ENCODE measurements at places on chromosomes 4 and X. TPM values are rescaled to one million over a fixed set of nuclear protein-coding genes. Genes with fewer than 3 reads are reported as not detected.

SSX3 gene
- total RNA-seq = not detected

SLC6A14 gene
- total RNA-seq = not detected

PLAC8 gene
- total RNA-seq = 354 TPM

XPNPEP2 gene
- total RNA-seq = 0.31 TPM

OTC gene
- total RNA-seq = not detected

ZFP92 gene
- 0.63 TPM for total RNA-seq

SFRP2 gene
- not detected for total RNA-seq

CCKAR gene
- not detected for total RNA-seq

CSN1S1 gene
- total RNA-seq = not detected

CTAG2 gene
- not detected for total RNA-seq

TCEAL8 gene
- 29.5 TPM for total RNA-seq

SMR3B gene
- not detected for total RNA-seq

SLC9B1 gene
- 3.4 TPM for total RNA-seq

MAGEA10 gene
- not detected for total RNA-seq

TCEAL7 gene
- 0.21 TPM for total RNA-seq

GSX2 gene
- not detected for total RNA-seq

Data from mononuclear cell (primary cell).